ENCODE measurements at places on chromosomes 5 and 9.

- DNase-seq: no peak
Observed at GRCh38 chr5:90263102-90263820, 146.3 kb downstream of the CETN3 start.

GRCh38 chr9:95587021-95587964 is 70.5 kb upstream of the PTCH1 start:
- no peak for DNase-seq

DNA sequence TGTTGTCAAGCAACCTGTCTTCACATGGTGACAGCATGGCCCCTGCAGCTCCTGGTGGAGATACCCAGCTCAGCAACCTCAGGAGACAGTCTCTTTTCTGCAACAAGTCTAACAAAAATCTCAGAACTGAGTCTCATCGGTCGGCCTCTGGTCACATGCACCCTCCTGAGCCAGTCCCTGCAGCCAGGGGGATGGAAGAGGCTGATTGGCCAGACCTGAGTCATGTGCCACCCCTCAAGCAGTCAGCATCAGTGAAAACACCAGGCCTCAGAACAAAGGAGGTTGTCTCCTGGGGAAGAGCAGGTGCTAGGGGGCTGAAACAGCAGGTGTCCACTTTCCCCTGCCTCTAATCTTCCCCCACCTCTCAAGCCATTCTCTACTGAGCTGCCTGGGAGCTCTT is 54.4 kb downstream of the SMIM23 start:
- no peak for DNase-seq

DNA sequence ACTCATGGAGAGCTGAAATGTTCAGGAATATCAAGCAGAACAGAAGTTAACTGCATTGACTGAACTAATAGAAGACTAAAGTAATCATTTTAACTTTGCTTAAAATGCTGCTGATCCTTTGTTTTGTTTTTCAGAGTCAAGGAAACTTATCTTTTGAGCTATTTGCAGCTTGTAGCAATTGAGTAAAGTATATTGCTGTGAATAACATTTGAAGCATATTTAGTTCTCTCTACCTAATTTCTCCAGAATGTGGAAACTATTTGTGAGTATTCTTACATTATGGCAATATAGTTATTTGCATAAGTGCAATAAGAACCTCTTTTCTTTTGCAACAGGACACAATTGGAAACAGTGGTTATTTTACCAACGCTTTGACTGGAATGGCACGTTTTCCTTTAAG is 5.3 kb upstream of the SOX30 start:
- DNase-seq: no peak

- peak; percentile 76 for DNase-seq
Observed at GRCh38 chr9:14031060-14031414, 282.9 kb downstream of the NFIB start.

Data from brain microvascular endothelial cell (primary cell).